Neuronal stem cell (in vitro differentiated cells): ENCODE measurements at places on chromosomes 6 and 20.
A peak's percentile ranks its signal among the peaks of the same experiment; 100 is the strongest.

GRCh38 chr6:10390495-10391298 lies 24.2 kb downstream of the TFAP2A start:
- DNase-seq = peak; percentile 21

GRCh38 chr6:125658759-125659431 lies 90.5 kb upstream of the HEY2 start:
- DNase-seq = no peak

- no peak for DNase-seq
Observed at GRCh38 chr6:119261944-119262284, 87.6 kb downstream of the MAN1A1 start.

DNA sequence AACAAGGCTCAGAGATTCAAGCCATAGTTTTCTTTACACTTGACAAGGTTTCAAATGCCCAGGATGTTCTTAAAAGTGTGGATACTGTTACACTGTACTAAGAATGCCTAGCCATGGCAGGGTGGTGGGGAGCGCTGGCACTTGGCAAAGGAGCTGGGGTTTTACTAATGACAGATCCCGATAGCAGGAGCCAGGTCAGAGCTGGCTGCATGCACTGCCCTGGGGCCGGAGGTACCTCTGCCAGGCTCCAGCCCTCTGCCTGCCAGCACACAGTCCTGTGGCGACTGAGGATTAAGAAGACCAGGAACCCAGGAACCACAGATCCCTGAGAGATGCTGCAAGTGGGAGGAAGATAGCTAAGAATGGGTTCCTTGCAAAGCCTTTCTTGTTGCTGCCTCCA lies 260.3 kb downstream of the ALDH8A1 start:
- no peak for DNase-seq

GRCh38 chr6:162526960-162527359 lies 200.6 kb downstream of the PRKN start:
- no peak for DNase-seq

GRCh38 chr6:75493400-75494064 lies at the start of gene FILIP1:
Gene FILIP1, minus strand, starts transcription at chr6:75493800. Its CDS starts 78,828 bp downstream, at chr6:75414972.
- DNase-seq = no peak

- DNase-seq = no peak
Observed at GRCh38 chr6:106458021-106458986, 97.8 kb downstream of the CRYBG1 start.

DNA sequence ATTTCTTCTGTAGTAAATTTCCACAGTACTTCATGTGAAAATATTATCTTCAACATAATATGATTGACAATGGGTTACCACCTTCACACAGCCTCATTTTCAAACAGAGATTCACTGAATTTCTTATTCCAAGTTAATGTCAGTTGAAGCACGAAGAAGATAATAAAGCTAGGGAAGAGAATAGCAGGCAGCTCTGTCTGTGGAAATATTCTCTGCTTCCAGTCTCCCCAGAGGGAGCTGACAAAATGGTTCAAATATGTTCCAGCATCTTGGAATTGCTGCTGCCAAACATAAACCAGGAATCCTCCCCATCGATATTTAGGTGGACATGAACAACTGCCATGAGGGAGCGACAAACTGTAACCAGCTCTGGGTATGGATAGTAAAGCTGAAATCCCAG lies 224.8 kb downstream of the GJA1 start:
- no peak for DNase-seq

GRCh38 chr6:72930556-72931132 lies 294.7 kb downstream of the KHDC1L start:
- DNase-seq = no peak

GRCh38 chr20:59177266-59178250 lies 13.9 kb downstream of the ZNF831 start:
- DNase-seq = no peak

DNA sequence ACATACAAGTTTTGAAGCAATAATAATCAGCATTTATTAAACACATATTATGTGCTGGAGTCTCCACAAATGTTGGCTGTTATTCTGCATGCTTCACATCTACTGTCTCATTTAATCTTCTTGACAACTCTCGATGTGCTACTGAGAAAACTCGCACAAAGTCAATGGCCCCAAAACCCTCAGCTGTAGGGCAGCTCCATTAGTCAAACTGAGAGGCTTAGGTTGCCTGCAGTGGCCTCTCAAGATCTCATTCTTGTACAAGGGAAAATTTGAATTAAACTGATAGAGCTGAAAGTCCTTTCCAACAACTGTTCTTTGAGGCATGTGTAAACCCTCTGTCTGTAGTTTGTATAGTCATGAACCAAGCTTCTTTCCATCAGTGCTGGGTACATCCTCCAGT lies 49.8 kb downstream of the MBOAT1 start:
- no peak for DNase-seq

- no peak for DNase-seq
Observed at GRCh38 chr6:30735668-30736314, 6.7 kb downstream of the FLOT1 start.

DNA sequence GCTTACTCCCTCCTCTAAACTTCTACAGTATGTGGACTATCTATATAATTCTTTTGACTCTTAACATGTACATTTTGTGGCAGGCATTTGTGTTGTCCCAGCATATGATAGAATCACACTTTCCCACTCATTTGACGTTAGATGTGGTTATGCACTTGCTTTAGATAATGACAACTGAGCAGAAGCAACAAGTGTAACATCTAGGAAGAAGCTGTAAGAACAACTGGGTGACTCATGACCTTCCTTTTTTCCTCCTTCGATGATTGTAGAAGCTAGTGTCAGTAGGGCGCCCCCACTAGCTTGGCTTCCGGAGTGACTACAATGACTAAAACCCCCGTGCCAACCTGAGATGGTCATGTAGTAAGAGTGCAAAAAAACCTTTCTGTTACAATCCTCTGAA lies 74.6 kb upstream of the CEP85L start:
- no peak for DNase-seq

- DNase-seq = no peak
Observed at GRCh38 chr20:33068251-33068939, 11.0 kb upstream of the BPIFB4 start.

DNA sequence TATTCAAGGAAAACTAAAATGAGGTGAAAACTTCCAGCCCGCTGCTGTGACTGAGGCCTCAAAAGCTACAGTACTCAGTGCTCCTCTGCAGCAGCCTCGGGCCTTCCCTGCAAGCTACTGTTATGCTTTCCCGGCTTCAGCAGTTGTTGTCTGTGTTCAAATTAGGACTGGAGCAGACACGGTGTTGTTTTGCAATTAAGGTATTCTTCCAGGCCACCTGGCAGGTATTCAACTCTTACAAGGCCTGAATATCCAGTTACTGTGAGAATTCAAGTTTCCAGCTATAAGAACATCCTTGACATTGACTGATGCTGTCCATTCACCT lies 10.7 kb downstream of the TXNDC5 start:
- no peak for DNase-seq

GRCh38 chr6:70033781-70034180 lies 167.4 kb downstream of the COL19A1 start:
- no peak for DNase-seq

GRCh38 chr6:81630719-81631118 lies 121.8 kb downstream of the TENT5A start:
- no peak for DNase-seq

- DNase-seq = no peak
Observed at GRCh38 chr20:6814945-6815344, 47.5 kb downstream of the BMP2 start.

DNA sequence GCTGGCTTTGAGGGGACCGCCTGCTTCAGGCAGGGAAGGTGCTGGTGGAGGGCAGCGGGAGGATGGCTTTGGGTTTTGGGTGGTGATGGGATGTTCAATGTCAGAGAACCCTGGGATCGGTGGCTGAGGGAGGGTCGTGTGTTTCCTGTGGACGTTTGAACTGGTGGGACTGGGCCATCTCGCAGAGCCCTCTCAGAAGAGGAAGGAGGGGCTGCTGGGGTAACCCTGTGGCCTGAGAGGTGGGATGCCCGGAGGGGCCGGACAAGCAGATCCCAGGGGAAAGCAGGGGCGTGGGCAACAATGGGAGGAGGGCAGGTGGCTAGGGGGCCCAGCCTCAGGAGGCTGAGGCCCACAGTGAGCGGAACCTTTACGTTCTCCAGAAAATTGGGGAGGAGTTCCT lies 34.9 kb downstream of the PYGB start:
- DNase-seq = no peak

- DNase-seq = no peak
Observed at GRCh38 chr6:140440223-140440835, 1065.9 kb upstream of the CITED2 start.

DNA sequence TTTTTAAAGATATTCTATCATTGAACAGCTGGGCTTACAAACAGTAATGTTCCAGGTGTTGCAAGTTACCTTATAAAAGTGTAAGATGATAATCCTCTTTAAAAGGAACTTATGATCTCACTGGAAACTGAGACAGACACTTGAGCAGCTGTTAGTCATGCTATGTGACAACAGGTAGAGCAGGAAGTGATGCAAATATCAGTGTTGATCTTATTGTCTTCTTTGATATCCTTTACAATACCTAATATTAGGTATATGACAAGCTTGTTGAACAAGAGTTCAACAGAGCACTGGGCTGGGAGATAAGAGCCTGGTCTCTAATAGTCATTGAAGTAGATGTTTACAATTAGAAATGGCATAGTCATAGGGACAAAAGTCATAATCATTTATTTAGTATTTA lies 150.0 kb downstream of the UBE3D start:
- no peak for DNase-seq

- DNase-seq = no peak
Observed at GRCh38 chr6:163579111-163579879, 164.8 kb downstream of the QKI start.

- DNase-seq = no peak
Observed at GRCh38 chr6:15793826-15794225, 131.0 kb upstream of the DTNBP1 start.

DNA sequence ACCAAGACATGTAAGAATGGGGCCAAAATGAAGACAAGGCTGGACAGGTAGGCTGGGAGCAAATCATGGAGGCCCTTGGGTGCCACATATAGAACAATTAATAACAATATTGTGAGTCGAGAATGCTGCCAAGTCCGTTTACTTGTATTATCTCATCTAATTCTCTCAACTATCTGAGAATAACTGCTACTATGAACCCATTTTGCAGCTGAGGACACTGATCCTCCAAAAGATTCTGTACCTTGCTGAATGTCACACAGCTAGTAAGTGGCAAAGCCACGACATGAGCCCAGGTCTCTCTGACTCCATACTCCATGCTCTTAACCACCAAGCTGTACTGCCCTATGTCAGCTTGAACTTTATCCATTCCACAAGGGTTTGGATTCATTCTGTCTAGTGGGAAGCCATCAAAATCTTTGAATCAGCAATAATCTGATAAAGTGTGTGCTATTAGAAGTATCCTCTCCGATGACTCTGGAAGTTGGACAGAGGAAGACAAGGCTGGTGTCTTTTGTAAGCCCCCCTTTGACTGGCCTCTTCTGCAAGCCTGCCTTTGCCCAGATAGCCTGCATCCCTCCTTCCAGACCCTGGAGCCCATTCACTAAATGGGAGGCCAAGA lies 43.5 kb upstream of the PDYN start:
- DNase-seq = no peak

- DNase-seq = no peak
Observed at GRCh38 chr6:161186173-161186769, 87.6 kb downstream of the AGPAT4 start.

DNA sequence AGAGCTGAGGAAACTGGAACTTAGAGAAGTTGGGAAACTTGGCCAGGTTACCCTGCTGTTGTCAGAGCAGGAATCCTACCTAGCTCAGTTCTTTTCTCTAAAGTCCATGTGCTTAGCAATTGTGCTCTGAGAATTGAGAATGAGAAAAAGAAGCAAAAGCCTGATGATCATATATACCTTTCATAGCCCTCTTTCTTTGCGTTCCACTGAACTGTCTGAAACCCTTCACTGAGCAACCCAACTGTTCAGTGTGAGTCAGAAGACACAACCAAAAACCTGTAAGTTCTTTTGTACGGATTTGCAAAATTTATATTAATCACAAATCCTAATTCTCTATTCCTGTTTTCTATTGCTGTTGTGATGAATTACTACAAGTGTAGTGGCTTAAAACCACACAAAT lies 80.6 kb downstream of the PHF3 start:
- DNase-seq = no peak

DNA sequence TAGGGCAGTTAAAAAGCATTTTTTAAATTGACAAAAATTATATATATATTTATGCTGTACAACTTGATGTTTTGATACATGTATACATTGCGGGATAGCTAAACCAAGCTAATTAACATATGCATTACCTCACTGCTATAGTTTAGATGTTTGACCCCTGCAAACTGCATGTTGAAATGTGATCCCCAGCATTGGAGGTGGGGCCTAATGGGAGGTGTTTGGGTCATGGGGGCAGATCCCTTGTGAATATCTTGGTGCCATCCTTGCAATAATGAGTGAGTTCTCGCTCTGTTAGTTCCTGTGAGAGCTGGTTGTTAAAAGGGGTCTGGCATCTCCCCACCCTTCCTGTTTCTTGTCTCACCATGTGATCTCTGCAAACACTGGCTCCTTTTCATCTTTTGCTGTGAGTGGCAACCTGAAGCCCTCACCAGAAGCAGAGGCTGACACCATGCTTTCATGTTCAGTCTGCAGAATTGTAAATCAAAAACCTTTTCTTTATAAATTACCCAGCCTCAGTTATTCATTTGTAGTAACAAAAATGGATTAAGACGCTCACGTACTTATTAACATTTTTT lies 111.8 kb downstream of the MCHR2 start:
- DNase-seq = no peak

DNA sequence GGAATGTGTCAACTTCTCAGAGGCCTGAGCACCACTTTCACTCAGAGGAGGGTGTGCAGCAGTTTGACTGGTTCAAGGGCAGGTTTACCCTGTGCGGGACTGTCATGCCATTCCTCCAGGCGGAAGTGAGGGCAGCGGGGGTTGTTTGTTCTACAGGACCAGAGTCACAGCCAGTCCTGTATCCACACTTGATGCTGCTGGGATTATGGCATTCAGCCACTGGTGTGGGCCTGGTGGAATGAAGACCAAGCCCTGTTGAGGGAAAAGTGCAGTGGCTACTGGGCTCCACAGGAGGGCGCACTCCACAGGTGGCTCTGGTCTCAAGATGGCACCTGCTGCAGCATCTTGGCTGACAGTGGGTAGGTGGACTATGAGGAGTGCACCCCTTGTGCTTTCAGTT lies 14.8 kb downstream of the SEMG2 start:
- DNase-seq = no peak

- DNase-seq = no peak
Observed at GRCh38 chr20:16308754-16309153, 264.5 kb downstream of the KIF16B start.

DNA sequence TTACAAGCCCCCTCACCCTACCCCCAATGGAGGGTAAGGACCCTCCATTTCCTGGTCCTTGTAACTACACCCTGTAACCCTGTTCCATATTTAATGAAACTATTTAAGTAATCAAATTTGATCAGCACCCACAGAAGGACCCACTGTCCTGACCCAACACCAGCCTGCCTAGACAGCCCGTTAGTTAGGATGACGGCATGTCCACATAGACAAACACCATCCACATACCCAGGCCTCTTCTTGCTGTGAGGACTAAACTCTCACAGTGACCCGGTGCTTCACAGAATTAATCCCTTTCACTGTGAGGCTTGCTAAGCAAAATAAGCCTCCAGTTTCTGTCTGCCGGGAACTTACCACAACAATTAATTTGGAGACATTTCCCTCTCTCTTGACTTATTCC lies 32.8 kb upstream of the FOXQ1 start:
- no peak for DNase-seq

- DNase-seq = no peak
Observed at GRCh38 chr6:136411453-136412354, 122.1 kb upstream of the BCLAF1 start.
